Progenitor cell of endocrine pancreas (in vitro differentiated cells): ENCODE measurements at places on chromosomes 16 and 17. TPM values are rescaled to one million over a fixed set of nuclear protein-coding genes. Genes with fewer than 3 reads are reported as not detected.
A peak's percentile ranks its signal among the peaks of the same experiment; 100 is the strongest.

GRCh38 chr16:85735225-85735635, 15.7 kb downstream of the C16orf74 start:
- no peaks in the 10 kb centered on the region for H3K4me1 ChIP-seq
- H3K27me3 ChIP-seq = peaks cover 20% of the 10 kb centered on the region
- no peak overlapping the region for H3K4me3 ChIP-seq
- DNase-seq = no peak
- H3K27ac ChIP-seq = no peak overlapping the region
- H3K36me3 ChIP-seq = no peaks in the 10 kb centered on the region

- H3K36me3 ChIP-seq = no peaks in the 10 kb centered on the region
- H3K4me1 ChIP-seq = peaks cover 23% of the 10 kb centered on the region
- H3K4me3 ChIP-seq = no peak overlapping the region
- no peak for DNase-seq
Measured at GRCh38 chr17:12637015-12637414, 28.7 kb upstream of the MYOCD start.

GRCh38 chr16:89157778-89158177, 13.8 kb upstream of the CDH15 start:
- DNase-seq = no peak
- no peaks in the 10 kb centered on the region for H3K4me1 ChIP-seq
- H3K27me3 ChIP-seq = peaks cover 5% of the 10 kb centered on the region
- no peak overlapping the region for H3K27ac ChIP-seq

- DNase-seq = no peak
- H3K4me3 ChIP-seq = no peak overlapping the region
- peaks cover 5% of the 10 kb centered on the region for H3K36me3 ChIP-seq
- H3K27me3 ChIP-seq = peaks cover 3% of the 10 kb centered on the region
- H3K27ac ChIP-seq = peak overlapping the region; percentile 21
Measured at GRCh38 chr17:80397034-80397387, 18.0 kb upstream of the ENDOV start.

DNA sequence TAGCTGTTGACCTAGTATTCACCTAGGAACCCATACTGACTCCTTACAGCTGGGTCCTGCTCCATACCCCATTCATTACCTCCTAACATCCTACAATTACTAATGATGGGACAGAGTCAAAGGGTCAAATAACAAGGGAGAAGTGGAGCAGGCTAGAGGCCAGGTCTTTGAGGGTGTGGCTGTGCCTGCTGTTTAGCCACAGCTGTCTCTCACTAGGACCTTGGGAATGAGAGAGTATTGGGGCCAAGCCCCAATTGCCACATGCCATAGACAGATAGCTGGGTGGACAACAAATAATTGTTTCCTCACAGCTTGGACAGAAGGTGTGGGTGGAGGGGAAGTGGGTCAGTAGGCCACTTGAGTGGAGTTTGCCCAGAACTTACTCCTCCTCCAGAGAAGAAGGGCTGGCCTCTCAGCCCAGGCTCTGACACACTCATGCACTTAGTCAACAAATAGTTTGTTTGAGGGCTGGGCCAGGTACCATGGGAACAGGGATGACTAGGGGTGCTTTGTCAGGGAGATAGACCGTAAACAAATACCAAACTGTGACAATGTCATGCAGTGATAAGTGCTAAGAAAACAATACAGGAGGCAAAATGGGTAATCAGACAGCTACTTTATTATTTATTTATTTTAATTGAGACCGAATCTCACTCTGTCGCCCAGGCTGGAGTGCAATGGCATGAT, 10.2 kb upstream of the CENPT start:
- no peak overlapping the region for H3K4me3 ChIP-seq
- peak overlapping the region; percentile 94 for H3K27ac ChIP-seq
- no peak for DNase-seq

EPOP gene
- 8.2 and 10.0 TPM in 2 replicates for total RNA-seq

DOC2B gene
- 1.2 and 1.3 TPM in 2 replicates for total RNA-seq

CIAO2B gene
- total RNA-seq = 58.1 and 59.9 TPM in 2 replicates

GRCh38 chr17:14306596-14306995, 5.7 kb downstream of the HS3ST3B1 start:
- peaks cover 15% of the 10 kb centered on the region for H3K27me3 ChIP-seq
- no peak overlapping the region for H3K4me3 ChIP-seq
- peaks cover 29% of the 10 kb centered on the region for H3K4me1 ChIP-seq

CRYM gene
- 9.3 and 10.5 TPM in 2 replicates for total RNA-seq

KIF18B gene
- total RNA-seq = 27.7 and 32.2 TPM in 2 replicates

DNA sequence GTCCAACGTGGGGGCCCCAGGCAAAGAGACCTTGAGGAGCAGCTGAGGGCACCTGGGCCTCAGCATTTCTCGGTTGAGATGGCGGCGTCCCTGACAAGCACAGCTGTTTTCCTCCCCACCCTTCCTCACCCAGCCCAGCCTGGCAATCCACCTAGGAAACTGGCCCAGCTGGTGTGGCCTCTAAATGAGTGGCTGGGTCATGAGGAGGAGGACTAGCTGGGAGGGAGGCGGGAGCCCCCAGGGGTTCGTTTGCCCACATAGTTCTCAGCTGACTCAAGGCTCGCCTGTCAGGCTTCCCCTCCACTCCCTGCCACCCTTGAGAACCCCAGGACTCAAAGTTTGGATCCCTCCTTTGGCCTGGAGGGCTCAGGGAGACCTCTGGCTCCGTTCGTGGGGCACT, 5.9 kb downstream of the RNF222 start:
- no peak overlapping the region for H3K27ac ChIP-seq
- DNase-seq = no peak
- peaks cover 23% of the 10 kb centered on the region for H3K27me3 ChIP-seq
- no peak overlapping the region for H3K4me3 ChIP-seq
- peaks cover under 1% of the 10 kb centered on the region for H3K4me1 ChIP-seq
- H3K36me3 ChIP-seq = no peaks in the 10 kb centered on the region

DNA sequence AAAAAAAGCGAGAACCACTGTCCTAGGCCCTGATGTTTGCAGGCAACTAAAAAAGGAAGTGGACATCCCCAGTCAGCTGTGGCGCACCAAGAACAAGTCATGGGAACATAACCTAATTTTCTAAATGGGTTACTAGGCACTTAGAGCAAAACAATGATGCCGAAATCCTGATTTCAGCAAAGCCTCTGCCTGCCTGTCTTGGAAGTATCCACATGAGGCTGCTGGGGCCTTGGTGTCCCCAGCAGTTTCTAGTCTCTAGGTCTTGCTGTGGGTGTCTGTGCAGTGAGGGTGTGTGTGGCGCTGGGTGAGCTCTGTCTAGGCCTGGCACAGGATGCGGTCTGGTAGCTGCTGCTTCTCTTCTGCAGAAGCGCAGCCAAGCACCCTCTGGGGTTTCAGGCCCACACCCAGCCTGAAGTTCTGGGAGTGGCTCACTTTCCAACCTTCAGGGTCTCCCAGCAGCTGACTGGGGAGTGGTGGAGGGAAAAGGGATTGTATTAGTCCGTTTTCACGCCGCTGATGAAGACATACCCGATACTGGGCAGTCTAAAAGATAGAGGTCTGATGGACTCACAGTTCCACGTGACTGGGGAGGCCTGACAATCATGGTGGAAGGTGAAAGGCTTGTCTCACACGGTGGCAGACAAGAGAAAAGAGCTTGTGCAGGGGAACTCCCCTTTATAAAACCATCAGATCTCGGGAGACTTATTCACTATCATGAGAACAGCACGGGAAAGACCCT, 21.1 kb downstream of the STH start:
- H3K27ac ChIP-seq = no peak overlapping the region
- no peak for DNase-seq
- H3K27me3 ChIP-seq = no peaks in the 10 kb centered on the region
- no peak overlapping the region for H3K4me3 ChIP-seq
- peaks cover 15% of the 10 kb centered on the region for H3K36me3 ChIP-seq
- peaks cover 3% of the 10 kb centered on the region for H3K4me1 ChIP-seq

C17orf50 gene
- total RNA-seq = not detected in 2 replicates

DNA sequence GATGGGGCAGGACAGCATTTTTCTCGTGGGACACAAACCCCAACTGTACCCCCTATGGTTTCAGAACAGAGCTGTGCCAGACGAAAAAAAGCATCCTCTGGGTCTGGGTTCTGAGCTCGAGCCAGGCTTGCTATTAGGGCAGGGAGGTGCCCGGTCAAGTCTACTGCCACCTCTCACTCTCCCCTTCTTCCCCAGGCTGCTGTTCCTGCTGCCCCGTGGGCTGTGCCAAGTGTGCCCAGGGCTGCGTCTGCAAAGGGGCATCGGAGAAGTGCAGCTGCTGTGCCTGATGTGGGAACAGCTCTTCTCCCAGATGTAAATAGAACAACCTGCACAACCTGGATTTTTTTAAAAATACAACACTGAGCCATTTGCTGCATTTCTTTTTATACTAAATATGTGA, 1.1 kb downstream of the MT1E start:
- H3K36me3 ChIP-seq = no peaks in the 10 kb centered on the region
- H3K4me1 ChIP-seq = peaks cover 7% of the 10 kb centered on the region
- H3K27me3 ChIP-seq = peaks cover 89% of the 10 kb centered on the region

PRDM7 gene
- total RNA-seq = not detected in 2 replicates

DNA sequence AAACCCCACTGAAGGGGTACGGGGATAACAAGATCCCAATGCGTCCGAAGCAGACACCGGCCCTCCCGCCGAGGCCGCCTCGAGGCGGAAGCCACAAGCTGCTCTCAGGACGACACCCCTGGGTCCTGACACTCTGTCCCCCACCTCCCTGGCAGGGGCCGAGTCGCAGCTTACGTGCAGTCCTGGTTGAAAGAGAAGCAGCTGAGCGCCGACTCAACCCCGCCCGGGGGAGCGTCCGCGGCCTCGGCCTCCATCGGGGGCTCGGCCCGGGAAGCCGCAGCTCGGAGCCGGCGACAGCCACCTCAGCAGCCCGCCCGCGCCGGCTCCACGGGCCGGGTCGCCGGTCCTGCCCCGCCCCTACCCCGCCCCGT, at the start of gene WIPI1:
WIPI1 (minus strand) TSS at position 329 of the 371 bp plus-strand sequence; CDS start at position 254, 75 bp downstream.
- H3K36me3 ChIP-seq = peaks cover 1% of the 10 kb centered on the region
- H3K4me1 ChIP-seq = peaks cover 36% of the 10 kb centered on the region
- no peak for DNase-seq
- H3K4me3 ChIP-seq = peak within 1 kb of the TSS; percentile 83
- H3K27ac ChIP-seq = peak within 1 kb of the TSS; percentile 97

CIITA gene
- total RNA-seq = not detected in 2 replicates

DNA sequence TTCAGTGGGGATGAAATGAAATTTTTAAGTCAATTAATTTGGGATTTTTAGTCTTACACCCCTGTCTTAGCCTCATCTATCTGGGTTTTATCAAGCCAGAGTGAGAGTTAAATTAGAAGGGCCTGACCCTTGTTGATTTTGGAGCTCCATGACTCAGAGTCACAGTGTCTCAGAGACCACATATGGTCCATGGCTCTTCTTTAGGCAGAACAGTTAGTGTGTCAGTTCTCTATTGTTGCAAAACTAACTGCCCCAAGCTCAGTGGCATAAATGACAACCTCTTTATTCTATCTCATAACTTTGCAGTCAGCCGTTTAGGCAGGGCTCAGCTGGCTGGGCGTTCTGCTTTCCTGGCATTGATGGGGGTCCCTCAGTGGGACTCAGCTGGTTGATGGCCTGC, 44.7 kb downstream of the IRF8 start:
- no peaks in the 10 kb centered on the region for H3K36me3 ChIP-seq
- DNase-seq = no peak
- no peak overlapping the region for H3K27ac ChIP-seq
- no peak overlapping the region for H3K4me3 ChIP-seq

KRTAP16-1 gene
- total RNA-seq = not detected in 2 replicates

GRCh38 chr16:54316095-54316889, 29.7 kb upstream of the IRX3 start:
- no peak overlapping the region for H3K4me3 ChIP-seq
- no peaks in the 10 kb centered on the region for H3K36me3 ChIP-seq
- no peak overlapping the region for H3K27ac ChIP-seq

GRCh38 chr17:40224718-40225550, 5.8 kb downstream of the WIPF2 start:
- H3K27me3 ChIP-seq = no peaks in the 10 kb centered on the region
- H3K36me3 ChIP-seq = peaks cover 7% of the 10 kb centered on the region
- peaks cover 12% of the 10 kb centered on the region for H3K4me1 ChIP-seq
- no peak for DNase-seq

GRCh38 chr16:29920288-29921033, 5.6 kb downstream of the KCTD13 start:
- peaks cover 12% of the 10 kb centered on the region for H3K36me3 ChIP-seq
- no peaks in the 10 kb centered on the region for H3K27me3 ChIP-seq
- H3K27ac ChIP-seq = no peak overlapping the region
- DNase-seq = no peak
- no peak overlapping the region for H3K4me3 ChIP-seq
- peaks cover 12% of the 10 kb centered on the region for H3K4me1 ChIP-seq

MT4 gene
- not detected in 2 replicates for total RNA-seq

RECQL5 gene
- 66.8 and 67.7 TPM in 2 replicates for total RNA-seq

TTYH2 gene
- 0.69 and 1.1 TPM in 2 replicates for total RNA-seq

GP1BA gene
- not detected in 2 replicates for total RNA-seq

NPIPA8 gene
- total RNA-seq = 0.34 and 0.93 TPM in 2 replicates

GRCh38 chr16:4947722-4948503, 10.2 kb upstream of the SEC14L5 start:
- no peak for DNase-seq
- H3K27me3 ChIP-seq = no peaks in the 10 kb centered on the region
- H3K4me3 ChIP-seq = no peak overlapping the region
- H3K27ac ChIP-seq = peak overlapping the region; percentile 93
- H3K4me1 ChIP-seq = peaks cover 34% of the 10 kb centered on the region

SLC5A11 gene
- 0.38 TPM in 1 of 2 replicates, not detected in the other for total RNA-seq

DNA sequence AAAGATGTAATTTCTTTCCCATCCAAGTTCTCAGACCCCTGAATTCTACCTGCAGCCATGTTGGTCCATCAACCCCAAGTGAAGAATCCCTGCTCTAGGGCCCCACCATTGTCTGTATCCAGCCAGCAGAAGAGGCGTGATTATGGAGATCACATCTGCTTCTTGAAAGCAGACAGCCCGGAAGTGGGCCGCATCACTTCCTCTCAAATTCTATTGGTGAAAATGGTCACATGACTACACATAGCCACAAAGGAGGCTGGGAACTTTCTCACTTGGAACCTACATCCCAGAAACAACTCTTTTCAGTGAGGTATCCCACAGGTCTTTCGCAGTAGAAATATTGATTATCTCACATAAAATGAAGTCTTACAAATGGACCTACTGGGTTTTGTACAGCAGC, 40.1 kb downstream of the IL4R start:
- no peaks in the 10 kb centered on the region for H3K27me3 ChIP-seq
- DNase-seq = no peak
- peaks cover 37% of the 10 kb centered on the region for H3K36me3 ChIP-seq
- H3K4me1 ChIP-seq = peaks cover 8% of the 10 kb centered on the region
- H3K4me3 ChIP-seq = no peak overlapping the region

GCGR gene
- total RNA-seq = 2.1 and 2.2 TPM in 2 replicates

ABCC3 gene
- 1.6 and 2.3 TPM in 2 replicates for total RNA-seq

GRCh38 chr16:47694543-47694942, 233.4 kb downstream of the PHKB start:
- H3K4me1 ChIP-seq = no peaks in the 10 kb centered on the region
- no peak overlapping the region for H3K4me3 ChIP-seq
- DNase-seq = no peak
- peaks cover 23% of the 10 kb centered on the region for H3K36me3 ChIP-seq
- H3K27me3 ChIP-seq = no peaks in the 10 kb centered on the region

- H3K36me3 ChIP-seq = peaks cover 1% of the 10 kb centered on the region
- H3K27me3 ChIP-seq = peaks cover 5% of the 10 kb centered on the region
- peak overlapping the region; percentile 41 for H3K4me3 ChIP-seq
- H3K27ac ChIP-seq = peak overlapping the region; percentile 30
- peaks cover 31% of the 10 kb centered on the region for H3K4me1 ChIP-seq
Measured at GRCh38 chr17:17041018-17041521, 1.2 kb upstream of the MPRIP start.

GRCh38 chr16:51440131-51440889, 289.2 kb upstream of the SALL1 start:
- peaks cover 5% of the 10 kb centered on the region for H3K4me1 ChIP-seq
- no peaks in the 10 kb centered on the region for H3K36me3 ChIP-seq
- no peak overlapping the region for H3K4me3 ChIP-seq
- H3K27ac ChIP-seq = no peak overlapping the region
- no peak for DNase-seq
